ENCODE measurements at places on chromosomes 6 and 20. TPM values are rescaled to one million over a fixed set of nuclear protein-coding genes. Genes with fewer than 3 reads are reported as not detected.
A peak's percentile ranks its signal among the peaks of the same experiment; 100 is the strongest.

GRCh38 chr6:1463275-1463674 lies 73.9 kb downstream of the FOXF2 start:
- no peaks in the 10 kb centered on the region for H3K36me3 ChIP-seq
- no peaks in the 10 kb centered on the region for H3K4me1 ChIP-seq
- no peak overlapping the region for H3K4me3 ChIP-seq
- H3K27me3 ChIP-seq: peaks cover 3% of the 10 kb centered on the region
- DNase-seq: no peak

GRCh38 chr6:34288581-34288980 lies 39.8 kb upstream of the SMIM29 start:
- peaks cover 39% of the 10 kb centered on the region for H3K4me1 ChIP-seq
- H3K27ac ChIP-seq: peak overlapping the region; percentile 64
- peaks cover 6% of the 10 kb centered on the region for H3K27me3 ChIP-seq
- no peak overlapping the region for H3K4me3 ChIP-seq

- peak overlapping the region; percentile 13 for H3K27ac ChIP-seq
- H3K4me3 ChIP-seq: no peak overlapping the region
- H3K4me1 ChIP-seq: peaks cover 25% of the 10 kb centered on the region
- H3K27me3 ChIP-seq: peaks cover 3% of the 10 kb centered on the region
- no peak for DNase-seq
- H3K36me3 ChIP-seq: peaks cover 4% of the 10 kb centered on the region
These were observed 140.0 kb downstream of the ARID1B start for GRCh38 chr6:156917213-156917612.

- H3K4me3 ChIP-seq: peak overlapping the region; percentile 80
- peaks cover 10% of the 10 kb centered on the region for H3K27me3 ChIP-seq
- H3K36me3 ChIP-seq: peaks cover 21% of the 10 kb centered on the region
- peak overlapping the region; percentile 94 for H3K27ac ChIP-seq
- H3K4me1 ChIP-seq: peaks cover 23% of the 10 kb centered on the region
These were observed 1.5 kb upstream of the GNRH2 start for GRCh38 chr20:3041854-3042409.

- H3K4me1 ChIP-seq: no peaks in the 10 kb centered on the region
- H3K4me3 ChIP-seq: no peak overlapping the region
- H3K27me3 ChIP-seq: no peaks in the 10 kb centered on the region
- no peak overlapping the region for H3K27ac ChIP-seq
These were observed 118.0 kb upstream of the MAN1A1 start for GRCh38 chr6:119467488-119468081.

DNA sequence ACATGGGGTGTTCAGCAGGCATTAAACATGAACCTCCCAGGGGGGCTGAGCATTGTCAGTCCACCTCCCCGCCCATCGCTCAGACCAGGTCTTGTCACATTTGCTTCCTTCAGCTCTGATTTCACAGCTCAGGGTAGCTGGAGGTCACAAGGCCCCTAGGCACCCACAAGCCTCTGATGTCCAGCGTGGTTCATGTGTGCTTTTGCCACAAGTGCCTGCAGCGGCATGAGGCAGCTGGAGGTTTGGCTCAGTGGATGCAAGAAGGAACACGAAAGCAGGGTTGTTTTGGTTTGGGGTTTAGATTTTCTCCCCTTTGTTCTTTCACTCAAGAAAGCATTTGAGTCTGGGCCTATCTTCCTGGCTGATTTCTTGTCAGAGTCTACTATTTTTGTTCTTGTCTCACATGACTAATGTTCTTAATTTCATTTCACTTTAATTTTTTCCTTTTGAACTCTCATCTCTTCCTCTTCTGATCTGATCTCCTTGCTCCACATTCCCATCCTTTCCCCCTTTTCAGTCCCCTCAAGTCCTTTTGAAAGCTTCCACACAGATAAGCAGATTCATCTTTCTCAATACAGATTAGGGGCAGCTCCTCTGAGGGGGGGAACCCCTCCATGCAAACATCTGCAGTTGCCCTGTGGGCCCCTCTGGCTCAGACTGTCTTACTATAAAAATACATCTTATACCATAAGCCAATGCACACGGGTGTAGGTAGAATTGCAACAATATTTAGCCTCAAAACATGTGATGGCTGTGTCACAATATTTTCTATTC lies 68.1 kb upstream of the CEP85L start:
- no peak overlapping the region for H3K4me3 ChIP-seq
- DNase-seq: no peak
- H3K4me1 ChIP-seq: no peaks in the 10 kb centered on the region
- no peak overlapping the region for H3K27ac ChIP-seq
- H3K36me3 ChIP-seq: no peaks in the 10 kb centered on the region

GRCh38 chr6:100440935-100441334 lies 23.8 kb downstream of the SIM1 start:
- DNase-seq: no peak
- H3K27ac ChIP-seq: no peak overlapping the region
- peaks cover 3% of the 10 kb centered on the region for H3K27me3 ChIP-seq
- H3K36me3 ChIP-seq: no peaks in the 10 kb centered on the region
- H3K4me1 ChIP-seq: no peaks in the 10 kb centered on the region
- no peak overlapping the region for H3K4me3 ChIP-seq

DNA sequence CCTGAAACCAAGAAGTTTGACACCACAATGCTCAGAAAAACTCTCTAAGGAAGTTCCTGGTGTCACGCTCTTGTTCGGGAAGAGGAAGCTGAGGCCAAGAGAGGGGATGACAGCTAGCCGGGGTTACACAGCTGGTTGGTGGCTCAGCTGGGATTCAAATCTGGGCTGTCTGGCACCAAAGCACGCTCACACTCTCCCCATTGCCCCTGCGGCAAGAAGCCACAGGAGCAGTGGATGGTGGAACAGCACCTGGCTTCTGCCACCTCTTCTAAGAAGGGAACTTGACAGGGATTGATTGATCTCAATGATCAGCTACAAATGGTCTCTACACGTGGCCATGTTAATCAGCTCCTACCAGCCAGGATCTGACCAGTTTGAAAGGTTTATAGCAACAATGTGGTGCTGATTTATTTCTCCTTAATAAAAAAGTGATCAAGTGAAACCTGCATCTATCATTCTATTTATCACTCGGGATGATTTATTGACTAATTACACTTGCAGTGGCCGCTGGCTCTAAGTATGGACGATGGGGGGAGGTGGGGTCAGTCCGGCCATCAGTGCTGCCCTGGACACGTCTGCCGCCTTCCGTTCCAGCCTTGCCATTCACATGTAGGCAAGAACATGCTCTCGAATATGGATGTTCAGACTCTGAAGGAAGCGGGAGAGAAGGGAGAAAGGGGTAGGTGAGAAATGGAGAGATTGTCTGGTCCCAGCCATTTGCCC lies 71.9 kb upstream of the TOP1 start:
- no peak for DNase-seq
- H3K4me3 ChIP-seq: no peak overlapping the region
- peaks cover 4% of the 10 kb centered on the region for H3K36me3 ChIP-seq
- peaks cover 6% of the 10 kb centered on the region for H3K27me3 ChIP-seq
- no peak overlapping the region for H3K27ac ChIP-seq
- H3K4me1 ChIP-seq: peaks cover 2% of the 10 kb centered on the region

DNA sequence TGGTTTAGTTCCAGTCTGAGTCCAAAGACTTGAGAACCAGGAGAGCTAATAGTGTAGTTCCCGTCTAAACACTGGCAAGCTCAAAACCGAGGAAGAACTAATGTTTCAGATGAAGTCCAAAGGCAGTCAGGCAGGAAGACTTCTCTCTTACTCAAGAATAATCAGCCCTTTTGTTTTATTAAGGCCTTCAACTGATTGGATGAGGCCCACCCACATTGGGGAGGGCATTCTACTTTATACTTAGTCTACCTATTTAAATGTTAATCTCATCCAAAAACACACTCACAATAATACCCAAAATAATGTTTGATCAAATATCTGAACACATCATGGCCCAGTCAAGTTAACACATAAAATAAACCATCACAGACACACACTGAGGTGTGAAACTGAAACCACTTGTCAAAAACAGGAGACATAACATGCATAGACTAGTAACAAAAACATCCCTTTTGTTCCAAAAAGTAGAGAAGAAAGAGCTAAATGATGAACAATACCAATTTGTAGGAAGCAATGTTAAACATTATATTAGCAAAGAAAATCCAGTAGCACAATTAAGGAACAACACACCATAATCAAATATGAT lies 50.2 kb upstream of the SENP6 start:
- H3K27ac ChIP-seq: no peak overlapping the region
- no peaks in the 10 kb centered on the region for H3K27me3 ChIP-seq
- no peak overlapping the region for H3K4me3 ChIP-seq
- H3K36me3 ChIP-seq: no peaks in the 10 kb centered on the region
- DNase-seq: no peak
- H3K4me1 ChIP-seq: peaks cover 7% of the 10 kb centered on the region

GRCh38 chr20:50983321-50983720 lies 24.7 kb downstream of the MOCS3 start:
- H3K27ac ChIP-seq: no peak overlapping the region
- H3K4me1 ChIP-seq: peaks cover 3% of the 10 kb centered on the region
- no peak for DNase-seq
- peaks cover 2% of the 10 kb centered on the region for H3K36me3 ChIP-seq

GRCh38 chr6:33619166-33619840 lies 1.8 kb upstream of the ITPR3 start:
- H3K27me3 ChIP-seq: peaks cover 18% of the 10 kb centered on the region
- peaks cover 13% of the 10 kb centered on the region for H3K36me3 ChIP-seq
- H3K27ac ChIP-seq: peak overlapping the region; percentile 97
- H3K4me1 ChIP-seq: peaks cover 37% of the 10 kb centered on the region
- DNase-seq: no peak
- H3K4me3 ChIP-seq: peak overlapping the region; percentile 94

DNA sequence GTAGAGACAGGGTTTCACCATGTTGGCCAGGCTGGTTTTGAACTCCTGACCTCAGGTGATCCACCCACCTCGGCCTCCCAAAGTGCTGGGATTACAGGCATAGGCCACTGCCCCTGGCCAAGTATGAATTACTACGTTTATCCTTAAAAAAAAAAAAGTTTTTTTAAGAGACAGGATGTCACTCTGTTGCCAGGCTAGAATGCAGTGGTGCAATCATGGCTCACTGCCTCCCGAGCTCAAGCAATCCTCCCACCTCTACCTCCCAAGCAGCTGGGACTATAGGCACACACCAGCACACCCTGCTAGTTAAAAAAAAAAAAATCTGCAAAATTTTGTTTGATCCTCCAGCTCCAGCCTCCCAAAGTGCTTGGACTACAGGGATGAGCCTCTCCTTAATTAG lies 23.1 kb downstream of the IYD start:
- no peaks in the 10 kb centered on the region for H3K4me1 ChIP-seq
- no peak overlapping the region for H3K4me3 ChIP-seq
- H3K27ac ChIP-seq: no peak overlapping the region
- no peak for DNase-seq
- H3K36me3 ChIP-seq: no peaks in the 10 kb centered on the region

DNA sequence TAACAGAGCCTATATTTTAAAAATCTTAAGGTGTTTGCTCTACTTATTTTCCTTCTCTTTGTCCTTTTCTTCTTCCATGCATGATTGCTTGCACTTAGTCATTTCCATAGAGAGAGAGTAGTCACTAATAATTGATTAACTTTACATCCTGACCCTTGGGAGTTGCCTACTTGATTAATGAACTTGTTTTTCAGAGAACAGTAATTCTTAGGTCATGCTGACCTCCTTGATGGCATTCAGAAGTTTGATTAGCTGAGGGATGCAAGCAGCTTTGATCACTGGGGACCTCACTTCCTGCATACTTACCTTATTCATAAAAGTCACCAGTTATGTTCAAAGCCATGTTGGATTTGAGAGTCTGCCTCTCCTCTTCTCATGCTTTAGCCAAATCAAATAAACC lies 715.6 kb upstream of the ID4 start:
- no peak overlapping the region for H3K27ac ChIP-seq
- no peaks in the 10 kb centered on the region for H3K4me1 ChIP-seq
- no peak for DNase-seq
- no peaks in the 10 kb centered on the region for H3K27me3 ChIP-seq

- H3K4me1 ChIP-seq: no peaks in the 10 kb centered on the region
- H3K36me3 ChIP-seq: peaks cover 2% of the 10 kb centered on the region
- H3K4me3 ChIP-seq: no peak overlapping the region
- no peak overlapping the region for H3K27ac ChIP-seq
- no peaks in the 10 kb centered on the region for H3K27me3 ChIP-seq
These were observed 75.5 kb upstream of the FABP7 start for GRCh38 chr6:122704066-122704465.

- H3K27ac ChIP-seq: no peak overlapping the region
- H3K4me3 ChIP-seq: no peak overlapping the region
- DNase-seq: no peak
These were observed 16.3 kb downstream of the NTSR1 start for GRCh38 chr20:62724692-62725595.

- H3K36me3 ChIP-seq: no peaks in the 10 kb centered on the region
- no peak overlapping the region for H3K4me3 ChIP-seq
- DNase-seq: no peak
- peaks cover 4% of the 10 kb centered on the region for H3K27me3 ChIP-seq
- H3K27ac ChIP-seq: no peak overlapping the region
- peaks cover 5% of the 10 kb centered on the region for H3K4me1 ChIP-seq
These were observed 235.5 kb downstream of the SYNDIG1 start for GRCh38 chr20:24704899-24705298.

DNA sequence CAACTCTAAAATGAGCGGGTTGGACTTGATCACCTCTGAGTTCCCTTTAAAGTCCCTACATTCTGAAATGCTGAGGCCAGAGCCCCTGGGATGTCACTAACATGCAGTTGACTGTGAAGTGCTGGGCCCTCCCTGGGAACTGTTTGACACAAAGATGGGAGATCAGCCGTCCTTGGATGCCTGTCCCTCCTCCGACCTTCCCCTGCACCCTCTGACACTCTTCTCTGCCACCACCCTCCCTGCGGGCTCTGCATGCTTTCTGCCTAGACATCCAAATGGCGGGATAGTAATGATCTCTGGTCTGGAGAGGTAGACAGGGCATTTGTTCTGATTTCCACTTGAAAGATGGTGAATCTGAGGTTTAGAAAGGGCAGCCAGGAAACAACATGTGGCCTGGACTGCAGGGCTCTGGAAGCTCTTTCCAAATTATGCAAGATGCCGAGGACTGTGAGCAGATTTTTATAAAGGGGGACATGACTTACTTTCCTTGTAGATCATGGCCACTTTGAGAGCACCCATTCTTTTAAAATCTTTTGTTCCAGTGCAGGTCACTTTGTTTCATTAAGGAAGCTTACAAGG lies 113.2 kb downstream of the ZDHHC14 start:
- peaks cover 10% of the 10 kb centered on the region for H3K27me3 ChIP-seq
- no peak overlapping the region for H3K4me3 ChIP-seq

- H3K27me3 ChIP-seq: peaks cover 2% of the 10 kb centered on the region
- DNase-seq: no peak
- no peaks in the 10 kb centered on the region for H3K36me3 ChIP-seq
- H3K4me1 ChIP-seq: no peaks in the 10 kb centered on the region
- no peak overlapping the region for H3K27ac ChIP-seq
- H3K4me3 ChIP-seq: peak overlapping the region; percentile 88
These were observed 25.1 kb downstream of the LOC128125822 start for GRCh38 chr6:63597141-63598048.

- no peak overlapping the region for H3K4me3 ChIP-seq
- DNase-seq: no peak
- no peaks in the 10 kb centered on the region for H3K27me3 ChIP-seq
These were observed 44.1 kb downstream of the SNX9 start for GRCh38 chr6:157867155-157867559.

The TCF21 gene
- not detected for total RNA-seq

The KCNK5 gene
- 9.8 TPM for total RNA-seq

The CDH4 gene
- 0.23 TPM for total RNA-seq

The ADGB gene
- not detected for total RNA-seq

The OPN5 gene
- total RNA-seq: 12.1 TPM

The CLIC5 gene
- 10.9 TPM for total RNA-seq

The ESR1 gene
- total RNA-seq: 0.05 TPM

The GPLD1 gene
- total RNA-seq: 1.2 TPM

The CFB gene
- not detected for total RNA-seq

The ALDH8A1 gene
- total RNA-seq: 0.15 TPM

All from endothelial cell (in vitro differentiated cells).